ENCODE measurements at places on chromosomes 3 and 15.

GRCh38 chr3:153293265-153293664, 131.2 kb downstream of the RAP2B start:
- no peak for DNase-seq

- peak; percentile 87 for DNase-seq
Observed at GRCh38 chr15:89101302-89102193, 13.3 kb downstream of the ABHD2 start.

GRCh38 chr15:25713736-25714537, 149.2 kb downstream of the ATP10A start:
- no peak for DNase-seq

- peak; percentile 71 for DNase-seq
Observed at GRCh38 chr3:138898301-138898700, 48.6 kb downstream of the FOXL2 start.

- peak; percentile 3 for DNase-seq
Observed at GRCh38 chr15:58070801-58071418, 5.4 kb upstream of the ALDH1A2 start.

GRCh38 chr3:31133541-31133940, 239.1 kb upstream of the GADL1 start:
- DNase-seq, result no peak

- no peak for DNase-seq
Observed at GRCh38 chr3:152198665-152199064, 70.1 kb upstream of the MBNL1 start.

DNA sequence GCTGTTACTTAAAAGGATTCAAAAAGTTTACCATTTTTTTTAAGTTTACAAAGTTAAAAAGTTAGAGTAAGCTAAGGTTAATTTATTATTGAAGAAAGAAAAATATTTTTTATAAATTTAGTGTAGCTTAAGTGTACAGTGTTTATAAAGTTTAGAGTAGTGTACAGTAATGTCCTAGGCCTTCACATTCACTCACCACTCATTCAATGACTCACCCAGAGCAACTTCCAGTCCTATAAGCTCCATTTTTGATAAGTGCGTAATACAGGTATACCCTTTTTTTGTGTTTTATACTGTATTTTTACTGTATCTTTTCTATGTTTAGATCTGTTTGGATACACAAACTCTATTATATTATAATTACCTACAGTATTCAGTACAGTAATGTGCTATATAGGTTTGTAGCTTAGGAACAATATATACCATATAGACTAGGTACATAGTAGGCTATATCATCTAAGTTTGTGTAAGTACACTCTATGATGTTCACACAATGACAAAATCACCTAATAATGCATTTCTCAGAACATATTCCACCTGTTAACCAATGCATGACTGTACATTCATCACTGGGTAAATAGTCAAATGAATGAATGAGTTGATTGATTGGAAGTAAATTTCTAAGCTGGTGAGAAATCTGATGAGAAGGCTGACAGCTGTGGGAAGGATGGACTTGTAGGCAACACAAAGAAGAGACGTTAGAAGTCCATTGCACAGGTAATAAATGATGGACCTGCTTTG, 95.2 kb upstream of the CDIN1 start:
- no peak for DNase-seq

DNA sequence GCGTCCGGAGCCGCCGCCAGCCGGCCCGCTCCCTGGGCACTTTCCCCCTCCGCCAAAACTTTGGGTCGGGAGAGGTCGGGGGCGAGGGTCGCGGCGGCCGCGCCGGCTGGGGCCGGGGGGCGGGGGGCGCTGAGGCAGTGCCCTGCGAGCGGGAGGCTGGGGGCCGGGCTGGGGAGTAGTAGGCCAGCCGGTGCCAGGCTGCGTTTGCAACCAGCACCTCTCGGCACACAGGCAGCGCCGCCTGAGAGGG, 452 bp downstream of the BBX start:
- DNase-seq, result no peak

- no peak for DNase-seq
Observed at GRCh38 chr3:105365391-105366325, 1.1 kb upstream of the ALCAM start.

DNA sequence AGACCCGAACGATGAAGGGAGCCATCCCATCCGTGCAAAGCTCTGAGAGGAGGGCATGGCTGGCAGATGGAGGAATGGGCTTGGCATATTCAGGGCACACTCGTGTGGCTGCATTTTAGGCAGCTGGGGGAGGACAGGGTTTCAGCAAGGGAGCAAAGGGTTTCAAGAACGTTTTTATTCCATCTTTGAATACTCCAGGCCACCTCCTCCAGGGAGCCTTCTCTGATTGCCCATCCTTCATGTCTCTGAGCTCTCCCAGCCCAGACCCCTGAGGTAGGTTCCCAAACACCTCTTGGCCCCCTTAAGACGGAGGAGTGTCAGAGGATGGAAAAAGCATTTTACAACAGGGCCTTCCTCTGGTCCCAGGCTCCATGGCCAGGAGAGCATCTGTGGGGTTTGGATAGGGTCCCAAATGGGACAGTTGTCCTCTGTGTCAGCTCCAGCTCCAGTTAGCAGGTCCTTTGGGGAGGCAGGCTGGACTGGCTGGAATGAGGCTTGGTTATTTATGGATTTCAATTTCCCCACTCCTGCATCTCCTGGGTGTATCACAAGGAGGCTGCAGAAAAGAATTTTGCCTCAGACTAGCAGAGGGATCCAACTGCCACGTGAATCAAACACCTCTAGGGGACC, 17.7 kb upstream of the SLC6A1 start:
- no peak for DNase-seq

GRCh38 chr3:151766454-151766853, 32.7 kb downstream of the AADACL2 start:
- DNase-seq, result no peak

- no peak for DNase-seq
Observed at GRCh38 chr3:129718201-129718600, 111.7 kb upstream of the PLXND1 start.

GRCh38 chr3:69433969-69434325, 48.1 kb upstream of the FRMD4B start:
- no peak for DNase-seq

DNA sequence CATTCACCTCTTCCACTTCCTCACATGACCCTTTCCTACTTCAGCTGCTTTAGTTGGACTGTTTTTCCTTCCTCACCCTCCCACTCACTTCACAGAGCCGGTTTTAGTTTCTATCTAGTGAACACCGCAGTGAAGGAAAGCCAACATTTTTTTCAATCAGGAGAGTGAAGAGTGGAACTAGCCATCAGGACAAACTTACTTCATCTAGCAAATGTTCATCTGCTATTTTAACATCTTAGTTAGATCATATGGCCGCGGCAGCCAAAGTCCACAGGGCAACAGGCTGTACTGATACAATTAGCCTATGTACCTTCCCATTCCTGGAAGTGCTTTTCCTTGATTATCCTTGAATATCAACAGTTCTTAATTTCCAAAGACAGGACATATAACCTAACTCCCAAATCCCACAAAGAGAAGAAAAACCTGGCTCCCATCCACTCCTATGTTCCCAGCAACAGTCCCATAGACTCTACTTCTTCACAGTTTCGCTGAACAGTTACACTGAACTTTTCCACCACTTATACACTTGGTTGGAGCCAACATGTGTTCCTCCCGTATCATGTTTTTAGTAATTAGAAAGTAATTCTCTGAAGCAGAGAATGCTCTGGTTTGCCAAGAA, 456.2 kb upstream of the THBS1 start:
- DNase-seq, result no peak
